Stimulated activated CD8-positive, alpha-beta memory T cell treated with anti-CD3 and anti-CD28 coated beads, Interleukin-7, amount 100 ng/mL, for 1 hour (primary cell): ENCODE measurements at places on chromosomes 6 and 20.

GRCh38 chr6:41527721-41528408 lies 18.3 kb upstream of the FOXP4 start:
- no peak for DNase-seq

DNA sequence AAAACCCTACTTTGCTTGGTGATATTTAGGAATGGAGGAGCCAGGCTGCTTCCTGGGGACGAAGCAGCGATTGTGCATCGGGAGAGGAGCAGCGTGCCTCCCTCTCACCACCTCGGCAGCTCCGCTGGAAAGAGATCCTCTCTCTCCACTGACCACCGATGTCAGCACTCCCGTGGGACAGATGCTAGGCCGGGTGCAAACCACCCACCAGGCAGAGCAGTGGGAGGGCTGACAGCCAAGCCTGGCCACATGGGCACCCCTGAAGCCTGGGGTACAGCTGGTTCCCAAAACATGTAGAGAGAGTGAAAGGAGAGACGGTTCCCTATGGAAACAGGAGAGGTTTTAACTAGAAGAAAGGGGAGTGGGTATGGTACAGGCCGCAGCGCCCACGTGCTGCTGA lies 220.0 kb downstream of the ANKRD60 start:
- no peak for DNase-seq

DNA sequence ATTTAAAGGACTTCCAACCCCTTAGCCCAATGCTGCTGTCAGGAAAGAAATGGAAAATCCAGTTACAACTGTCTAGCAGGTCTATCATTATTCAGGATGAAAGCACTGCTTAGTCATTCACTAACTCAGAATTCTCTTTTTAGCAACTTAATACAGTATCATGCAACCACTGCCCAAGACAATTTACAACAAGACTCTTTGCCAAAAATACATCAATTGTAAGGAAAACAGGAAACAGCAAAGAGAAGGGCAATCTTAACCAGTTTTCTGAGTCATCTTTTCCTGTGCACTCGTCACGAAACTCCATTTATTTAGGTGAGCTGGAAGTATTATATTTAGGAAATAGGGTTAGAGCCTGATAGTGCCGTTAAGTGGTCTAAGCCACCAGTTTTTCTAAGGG lies 1197.7 kb upstream of the CITED2 start:
- DNase-seq: no peak

- DNase-seq: no peak
These were observed 86.3 kb upstream of the PREP start for GRCh38 chr6:105489216-105489530.

GRCh38 chr20:39534846-39535245 lies 572.7 kb downstream of the DHX35 start:
- no peak for DNase-seq

DNA sequence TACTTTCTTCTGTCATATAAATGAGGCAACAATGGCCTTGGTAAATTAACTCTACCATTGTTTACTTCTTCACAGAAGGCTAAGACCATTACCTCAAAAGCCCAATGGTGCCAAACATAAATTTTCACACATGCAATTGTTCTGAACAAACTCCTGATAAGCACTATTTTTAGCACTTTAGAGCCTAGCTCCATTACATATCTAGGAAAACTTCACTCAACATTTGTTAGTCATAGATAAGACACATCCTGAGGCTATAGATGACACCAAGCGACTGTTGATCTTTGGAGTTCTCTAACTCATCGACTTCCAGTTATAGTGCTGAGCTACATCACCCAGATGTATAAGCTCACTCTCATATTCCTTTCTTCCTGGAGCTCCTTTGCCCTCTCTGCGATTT lies 245.9 kb downstream of the EYS start:
- no peak for DNase-seq

DNA sequence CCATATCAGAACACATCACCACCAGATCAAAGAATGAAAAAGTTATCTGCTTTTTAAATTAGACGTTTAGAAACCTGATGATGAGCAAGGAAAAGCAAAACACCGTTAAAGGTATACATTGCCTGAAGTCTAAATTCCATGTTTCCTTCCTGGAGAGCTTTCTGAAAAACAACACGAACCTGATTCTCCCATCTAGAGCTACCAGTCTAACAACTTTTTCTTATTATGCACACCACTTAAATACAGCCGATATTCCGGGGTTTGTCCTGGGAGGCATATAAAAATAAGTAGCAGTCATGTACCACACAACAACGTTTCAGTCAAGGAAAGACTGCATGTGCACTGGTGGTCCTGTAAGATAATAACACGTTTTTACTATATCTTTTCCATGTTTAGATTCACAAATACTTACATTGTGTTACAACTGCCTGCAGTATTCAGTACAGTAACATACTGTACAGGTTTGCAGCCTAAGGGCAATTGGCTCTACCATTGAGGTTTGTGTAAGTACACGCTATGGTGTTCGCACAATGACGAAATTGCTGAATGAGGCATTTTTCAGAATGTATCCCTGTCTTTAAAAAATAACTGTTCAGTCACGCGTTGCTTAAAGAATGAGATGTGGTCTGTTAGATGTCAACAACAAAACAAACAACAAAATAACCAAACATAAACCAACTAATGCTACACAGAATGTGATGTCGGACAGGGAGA lies 19.1 kb upstream of the LYRM2 start:
- no peak for DNase-seq

DNA sequence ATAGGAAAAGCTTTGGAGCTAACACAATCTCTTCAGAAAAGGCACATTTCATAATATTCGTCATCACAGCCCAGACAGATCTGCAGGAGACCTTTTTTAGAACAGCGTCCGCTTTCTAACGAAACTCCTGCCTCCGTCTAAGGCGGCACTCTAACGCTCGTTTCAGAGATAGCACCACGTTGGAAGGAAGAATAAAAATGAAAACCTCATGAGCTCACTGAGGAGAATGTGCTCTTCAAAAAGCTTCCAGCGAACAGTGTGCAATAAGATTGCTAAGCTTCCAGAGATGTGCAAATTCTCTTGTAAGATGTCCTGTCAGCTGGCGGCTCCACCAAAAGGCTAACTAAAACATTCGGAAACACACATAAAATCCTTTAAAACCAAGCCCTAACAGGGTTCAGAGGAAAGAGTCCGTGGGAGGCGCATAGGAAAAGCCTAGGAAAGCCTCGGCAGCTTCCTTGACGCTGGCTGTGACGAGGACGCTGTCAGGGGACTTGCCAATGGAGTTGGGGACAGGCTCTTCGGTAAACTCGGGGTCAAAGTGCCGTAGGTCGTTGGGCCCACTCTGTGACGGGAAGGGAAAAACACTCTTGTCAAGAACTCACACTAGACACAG lies 117.6 kb upstream of the SLC2A12 start:
- no peak for DNase-seq

- no peak for DNase-seq
These were observed 13.1 kb upstream of the CST7 start for GRCh38 chr20:24935766-24936525.

GRCh38 chr6:45737331-45738056 lies 278.2 kb downstream of the CLIC5 start:
- DNase-seq: no peak

DNA sequence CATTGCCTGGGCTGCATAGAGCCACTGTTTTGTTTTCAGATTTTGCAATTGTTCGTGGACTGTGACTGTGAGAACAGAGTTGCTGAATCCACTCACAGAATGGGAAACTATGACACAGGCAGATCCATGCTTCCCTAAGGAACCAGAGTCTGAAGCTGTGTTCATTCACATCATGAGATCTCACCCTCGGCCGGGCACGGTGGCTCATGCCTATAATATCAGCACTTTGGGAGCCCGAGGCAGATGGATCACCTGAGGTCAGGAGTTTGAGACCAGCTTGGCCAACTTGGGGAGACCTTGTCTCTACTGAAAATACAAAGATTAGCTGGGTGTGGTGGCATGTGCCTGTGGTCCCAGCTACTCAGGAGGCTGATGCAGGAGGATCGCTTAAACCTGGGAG lies 139.2 kb upstream of the SALL4 start:
- no peak for DNase-seq

GRCh38 chr20:33412484-33412838 lies 11.1 kb upstream of the CDK5RAP1 start:
- no peak for DNase-seq

DNA sequence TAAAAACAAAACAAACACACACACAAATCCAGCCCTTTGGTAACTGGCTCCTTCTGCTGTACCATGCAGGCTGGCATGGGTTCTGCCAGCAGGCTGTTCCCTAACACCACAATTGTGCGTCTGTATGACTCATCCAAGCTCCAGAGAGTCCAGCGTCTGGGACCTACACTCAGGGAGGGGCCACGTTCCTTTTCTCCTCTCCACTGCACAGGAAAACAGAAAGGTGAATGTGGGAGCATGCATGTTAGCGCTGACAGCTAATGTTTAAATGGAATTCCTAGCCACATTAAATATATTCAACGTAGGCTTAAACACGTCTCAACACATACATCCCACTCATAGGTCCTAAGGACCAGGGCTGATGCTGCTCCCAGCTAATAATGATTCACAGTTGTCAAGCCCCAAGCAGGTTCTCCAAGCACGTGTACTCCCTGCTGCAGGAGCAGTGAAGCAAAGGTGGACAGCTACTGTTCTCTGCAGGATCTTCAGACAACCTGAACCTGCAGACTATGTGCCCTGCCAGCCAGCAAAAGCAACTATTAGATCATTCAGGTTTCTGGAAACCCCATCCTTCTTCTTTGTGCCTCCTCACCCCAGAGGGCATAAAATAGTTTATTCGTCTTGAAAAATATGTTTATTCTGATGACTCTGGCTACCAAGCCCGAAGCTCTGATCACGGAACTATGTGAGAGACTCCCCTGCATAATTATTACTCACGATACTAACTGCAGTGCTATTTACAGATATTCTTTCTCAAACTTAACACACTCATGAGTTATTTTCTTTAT lies 20.9 kb downstream of the MAP1LC3A start:
- no peak for DNase-seq

DNA sequence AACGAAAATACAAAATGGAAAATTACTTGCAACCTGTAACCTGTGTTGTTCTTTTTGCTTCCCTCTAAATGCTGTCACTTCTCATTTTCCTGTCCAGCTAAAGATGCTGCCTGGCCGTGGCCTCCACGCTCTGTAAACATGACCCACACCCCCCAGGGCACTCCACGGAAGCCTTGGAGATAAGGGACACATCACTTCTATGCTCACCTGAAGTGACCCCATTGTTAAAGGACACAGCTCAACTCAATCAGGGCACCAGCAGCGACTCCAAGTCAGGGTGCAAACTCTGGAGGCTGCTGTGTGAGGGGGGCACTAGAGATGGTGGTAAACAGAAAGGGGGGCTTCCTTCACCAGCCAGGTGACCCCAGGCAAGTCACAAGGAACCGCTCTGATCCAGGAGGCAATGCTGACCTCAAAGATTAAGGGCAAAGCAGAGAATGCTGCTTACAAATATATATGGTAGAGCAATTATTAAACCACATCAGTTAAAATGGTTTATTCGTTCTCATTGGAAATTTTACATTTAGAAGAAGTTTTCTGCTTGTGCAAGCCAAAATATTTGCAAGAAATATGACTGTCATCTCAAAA lies 13.2 kb downstream of the DIDO1 start:
- DNase-seq: no peak

- no peak for DNase-seq
These were observed 24.4 kb downstream of the SPDEF start for GRCh38 chr6:34531580-34532201.

- DNase-seq: no peak
These were observed 4.9 kb downstream of the SSTR4 start for GRCh38 chr20:23039885-23040508.

- no peak for DNase-seq
These were observed 14.5 kb downstream of the PERP start for GRCh38 chr6:138092686-138093085.

GRCh38 chr6:129628101-129628815 lies 81.7 kb downstream of the ARHGAP18 start:
- no peak for DNase-seq

DNA sequence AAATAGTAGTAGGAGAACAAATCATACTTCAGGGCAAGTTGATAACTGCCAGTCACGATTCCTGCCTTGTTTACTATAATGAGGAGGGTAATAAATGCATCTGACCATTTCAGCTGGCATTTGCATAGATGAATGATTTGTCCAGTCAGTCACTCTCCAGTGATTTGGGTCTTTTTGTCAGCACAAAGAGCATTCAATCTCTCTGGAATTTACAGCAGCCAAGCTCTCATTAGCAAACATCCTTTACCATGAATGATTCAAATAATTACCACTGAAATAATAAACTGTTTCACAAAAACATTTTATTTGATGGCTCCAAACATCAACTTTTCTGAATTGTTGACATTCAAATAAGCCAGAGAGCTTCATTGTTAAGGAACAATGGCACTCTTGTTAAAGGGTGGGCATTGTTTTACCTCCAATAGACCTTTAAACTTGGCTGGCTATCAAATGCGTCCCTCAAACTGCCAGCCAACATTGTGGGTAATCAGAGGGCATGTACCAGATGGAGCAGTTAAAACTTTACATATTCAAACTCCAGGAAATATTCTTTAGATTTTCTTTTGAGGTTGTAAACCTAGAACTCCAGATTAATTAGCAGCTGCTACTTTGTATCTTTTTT lies 30.0 kb upstream of the FBXL4 start:
- DNase-seq: no peak

- no peak for DNase-seq
These were observed 2.9 kb downstream of the SOX12 start for GRCh38 chr20:328027-328974.

DNA sequence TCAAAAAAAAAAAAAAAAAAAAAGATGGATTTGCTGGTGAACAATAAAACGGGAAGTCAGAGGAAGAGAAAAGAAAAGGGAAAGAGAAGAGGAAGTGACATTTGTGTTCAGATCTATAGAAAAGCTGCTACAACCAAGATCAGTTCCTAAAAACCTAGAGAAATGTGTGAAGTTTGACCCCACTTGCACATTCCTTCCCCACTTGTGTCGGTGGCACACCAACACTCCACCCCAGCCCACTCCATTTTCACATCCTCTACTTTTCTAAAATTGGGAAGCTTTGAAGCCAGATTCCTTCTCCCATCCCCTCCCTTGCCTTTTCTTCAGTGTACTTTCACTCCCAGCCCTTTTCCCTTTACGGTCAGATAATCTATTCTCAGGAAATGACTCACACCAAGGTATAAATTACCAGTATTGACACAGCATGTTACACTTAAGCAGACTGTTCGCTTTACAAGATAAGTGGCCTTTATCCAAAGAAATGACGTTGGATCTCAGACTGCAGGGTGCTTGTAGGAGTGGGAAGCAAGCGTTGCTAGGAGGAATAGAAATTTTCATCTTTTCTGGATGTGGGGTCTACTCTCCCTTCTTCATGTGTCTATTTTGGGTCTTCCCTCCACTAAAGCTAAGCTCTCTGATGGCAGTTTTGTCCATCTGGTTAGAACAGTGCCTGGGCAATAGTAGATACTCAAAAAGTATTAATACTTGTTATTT lies 92.5 kb upstream of the ADGRF1 start:
- DNase-seq: no peak

- no peak for DNase-seq
These were observed 724.5 kb upstream of the FLRT3 start for GRCh38 chr20:15061955-15062354.

GRCh38 chr6:84517741-84518530 lies 246.5 kb downstream of the TBX18 start:
- DNase-seq: no peak
